ENCODE measurements at places on chromosomes 6 and 20.

GRCh38 chr6:92122746-92123145 is 1296.6 kb downstream of the EPHA7 start:
- peak; percentile 29 for DNase-seq

- DNase-seq: peak; percentile 73
Measured at GRCh38 chr6:38095054-38095453, 275.5 kb downstream of the ZFAND3 start.

- DNase-seq: no peak
Measured at GRCh38 chr6:152879681-152880080, 103.2 kb downstream of the FBXO5 start.

GRCh38 chr6:44514085-44514484 is 126.6 kb downstream of the CDC5L start:
- DNase-seq: no peak

GRCh38 chr6:53866226-53866625 is 71.4 kb downstream of the LRRC1 start:
- DNase-seq: peak; percentile 32

GRCh38 chr6:149897015-149897697 is 757 bp downstream of the RAET1E start:
- DNase-seq: peak; percentile 97

DNA sequence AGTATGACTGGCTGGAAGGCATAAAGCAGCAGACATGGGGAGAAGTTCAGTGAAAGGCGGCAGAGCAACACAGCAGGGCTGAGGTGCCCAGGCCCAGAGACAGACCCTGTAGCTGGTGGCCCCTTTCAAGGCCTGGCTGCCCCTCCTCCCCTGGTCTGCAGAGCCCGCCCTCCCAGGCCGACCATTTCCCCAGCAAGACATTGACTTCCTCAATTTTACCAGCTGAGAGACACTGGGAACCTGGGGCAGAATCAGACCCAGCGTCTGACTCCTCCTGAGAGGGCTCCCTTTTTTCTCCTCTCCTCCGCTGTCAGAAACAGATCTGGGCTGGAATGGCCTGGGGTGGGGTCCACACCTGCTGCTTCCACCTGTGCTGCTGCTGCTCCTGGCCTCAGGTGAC is at the start of gene TREML4:
Gene TREML4, plus strand, starts transcription at position 254 of the 400 bp plus-strand sequence. Its CDS starts 79 bp downstream, at position 333.
- DNase-seq: no peak

DNA sequence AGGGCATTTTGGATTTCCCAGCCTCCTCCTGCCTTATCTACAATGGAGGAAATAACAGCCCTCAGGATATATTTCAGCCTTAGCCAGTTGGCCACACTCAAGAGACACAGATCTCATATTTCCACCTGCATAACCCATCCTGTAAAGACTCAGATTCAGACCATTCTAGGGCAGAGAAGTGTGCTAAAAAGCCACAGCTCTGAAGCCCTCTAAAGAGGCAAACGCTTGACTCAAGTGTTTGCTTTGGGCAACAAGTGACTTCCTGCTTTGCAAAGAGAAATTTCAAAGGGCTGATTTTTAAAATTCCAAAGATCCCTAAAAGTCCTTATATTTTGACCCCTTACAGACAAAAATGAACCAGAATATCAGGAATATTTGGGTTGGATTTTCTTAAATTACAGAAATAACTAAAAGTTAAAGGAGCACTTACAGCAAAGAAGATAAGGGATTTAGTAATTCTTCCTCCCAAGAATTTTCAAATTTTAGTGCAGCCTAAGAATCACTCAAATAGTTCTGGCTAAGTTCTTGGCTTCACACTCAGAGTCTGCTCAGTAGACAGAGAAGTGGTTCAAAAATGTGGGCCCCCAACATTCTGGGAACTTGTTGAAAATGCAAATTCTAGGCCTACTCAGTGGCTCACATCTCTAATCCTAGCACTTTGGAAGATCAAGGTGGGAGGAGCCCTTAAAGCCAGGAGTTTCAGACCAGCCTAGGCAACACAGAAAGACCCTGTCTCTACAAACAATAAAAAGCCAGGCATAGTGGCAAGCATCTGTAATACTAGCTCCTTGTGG is 18.9 kb upstream of the ADGRF5 start:
- no peak for DNase-seq

DNA sequence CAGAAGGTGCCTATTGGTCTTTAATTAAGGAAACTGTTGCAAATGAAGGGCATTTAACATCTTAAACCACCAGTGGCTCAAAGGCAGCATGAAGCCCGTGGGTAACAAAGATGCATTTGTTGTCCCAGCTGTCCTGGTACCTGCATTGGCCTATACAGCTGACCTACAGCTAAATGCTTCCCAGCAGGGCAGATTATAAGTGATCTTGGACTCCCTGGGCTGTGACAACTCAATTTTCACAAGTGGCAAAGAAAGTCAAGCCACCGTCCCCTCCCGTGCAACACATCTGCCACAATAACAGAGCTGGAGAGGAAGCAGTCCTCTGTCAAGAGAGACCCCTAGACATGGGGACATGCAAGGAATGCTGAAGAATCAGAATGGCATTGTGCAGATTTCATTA is 31.5 kb upstream of the EDN3 start:
- no peak for DNase-seq

- no peak for DNase-seq
Measured at GRCh38 chr6:23477586-23477985, 648.4 kb upstream of the NRSN1 start.

GRCh38 chr6:39543095-39543494 is 182.1 kb downstream of the KIF6 start:
- peak; percentile 36 for DNase-seq

DNA sequence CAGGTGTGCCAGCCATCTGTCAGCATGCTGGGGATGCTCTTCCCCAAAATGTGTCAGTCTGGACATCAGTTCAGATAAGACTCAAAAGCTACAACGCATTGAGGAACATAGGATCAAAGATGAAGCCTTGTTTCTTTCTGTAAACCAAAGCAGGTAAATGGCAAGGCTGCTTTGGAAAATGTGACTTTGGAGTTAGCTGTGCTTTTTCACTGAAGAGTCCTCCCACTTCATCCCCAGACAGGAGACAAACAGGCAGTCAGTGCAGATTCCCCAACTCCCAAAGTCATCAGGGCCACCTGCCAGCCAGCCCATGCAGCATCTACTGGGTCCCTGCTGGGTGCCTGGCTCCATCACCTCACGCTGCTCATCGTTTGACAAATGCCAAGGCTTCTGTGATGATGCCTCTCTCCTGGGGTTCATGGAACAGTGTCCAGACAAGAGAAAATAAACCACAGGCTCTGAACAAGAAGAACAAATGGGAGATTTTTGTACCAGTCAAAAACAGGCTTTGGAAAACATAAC is 205.0 kb upstream of the BTBD3 start:
- DNase-seq: no peak

- no peak for DNase-seq
Measured at GRCh38 chr6:54879188-54879985, 32.8 kb downstream of the FAM83B start.

- no peak for DNase-seq
Measured at GRCh38 chr6:18096423-18096822, 26.1 kb downstream of the NHLRC1 start.

GRCh38 chr6:127191716-127192115 is 73.2 kb downstream of the RSPO3 start:
- peak; percentile 69 for DNase-seq

GRCh38 chr6:25992413-25993340 is 30.1 kb downstream of the TRIM38 start:
- peak; percentile 87 for DNase-seq
